ENCODE measurements at places on chromosomes 11 and 22.

GRCh38 chr11:35076201-35077100 is 62.5 kb upstream of the CD44 start:
- no peak for DNase-seq

DNA sequence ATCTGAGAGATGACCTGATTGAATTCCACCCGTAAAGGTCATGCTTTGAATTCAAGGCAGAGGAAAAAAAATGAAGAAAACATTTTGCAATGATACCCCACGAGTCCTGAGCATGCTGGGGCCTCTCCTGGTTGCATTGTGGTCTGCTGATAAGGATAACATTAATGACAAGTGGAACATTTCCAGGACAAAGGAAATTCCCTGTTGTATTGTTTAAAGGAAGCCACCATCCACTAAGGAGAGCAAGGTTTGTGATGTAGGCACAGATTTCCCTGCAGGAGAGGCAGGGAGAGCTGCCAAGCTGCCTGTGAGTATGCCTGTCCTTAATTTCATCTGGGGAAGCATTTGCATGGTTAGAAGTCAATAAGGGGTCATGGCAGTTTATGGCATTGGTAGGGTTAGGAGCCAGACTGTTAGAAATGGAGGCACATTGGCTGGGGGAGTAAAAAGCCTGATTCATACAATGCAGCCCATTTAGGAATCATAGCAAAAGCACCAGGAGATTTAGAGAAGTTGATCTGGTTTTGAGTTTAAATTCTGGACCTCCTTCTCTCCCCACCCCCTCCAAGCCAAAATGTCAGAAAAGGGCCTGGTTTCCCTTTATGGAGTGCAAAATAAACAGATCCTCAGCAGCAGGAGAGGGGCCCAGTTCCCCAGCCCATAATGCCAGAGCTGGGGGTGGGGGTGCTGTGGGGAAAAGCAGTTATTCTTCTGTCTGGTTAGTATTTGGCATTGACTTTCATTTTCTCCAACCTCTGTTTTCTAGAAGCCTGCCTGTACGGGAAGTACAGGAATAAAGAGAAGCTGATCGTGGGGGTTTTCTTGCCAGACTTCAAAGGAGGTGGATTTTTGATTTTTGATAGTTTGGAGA is 22.1 kb downstream of the FLI1 start:
- DNase-seq: no peak

DNA sequence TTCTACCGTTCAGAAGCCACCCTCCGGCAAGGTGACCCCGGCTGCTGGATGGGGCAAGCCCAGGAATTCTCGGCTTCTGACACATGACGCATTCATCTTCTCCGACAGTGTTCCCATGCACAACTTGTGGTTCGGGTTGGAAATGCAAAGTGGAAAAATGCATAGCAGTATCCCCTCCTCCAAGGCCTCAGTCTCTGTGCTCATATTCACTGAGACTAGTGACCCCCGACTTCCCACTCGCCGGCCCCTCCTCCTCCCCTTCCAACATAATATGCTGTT is 70.0 kb upstream of the NTM start:
- DNase-seq: no peak

DNA sequence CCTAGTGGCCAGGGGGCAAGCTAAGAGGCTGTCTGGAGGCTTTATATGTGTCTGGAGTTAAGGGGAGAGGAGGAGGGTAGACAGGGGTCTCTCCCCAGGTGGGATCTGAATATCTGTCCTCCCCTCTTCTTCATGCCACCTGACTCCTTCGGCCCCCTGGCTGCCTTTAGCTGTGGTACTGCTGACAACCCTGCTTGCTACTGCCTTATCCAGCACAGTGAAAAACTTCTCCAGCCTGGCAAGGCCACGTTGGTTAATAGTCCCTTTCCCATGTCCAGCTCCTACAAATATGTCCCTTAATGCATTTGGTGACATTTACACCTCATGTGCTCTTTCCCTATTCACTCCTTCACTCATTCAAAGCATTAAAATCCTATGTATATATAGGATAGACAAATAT is 42.4 kb upstream of the NNMT start:
- DNase-seq: no peak

- DNase-seq: no peak
These were observed 953.2 kb downstream of the OPCML start for GRCh38 chr11:132579136-132579535.

DNA sequence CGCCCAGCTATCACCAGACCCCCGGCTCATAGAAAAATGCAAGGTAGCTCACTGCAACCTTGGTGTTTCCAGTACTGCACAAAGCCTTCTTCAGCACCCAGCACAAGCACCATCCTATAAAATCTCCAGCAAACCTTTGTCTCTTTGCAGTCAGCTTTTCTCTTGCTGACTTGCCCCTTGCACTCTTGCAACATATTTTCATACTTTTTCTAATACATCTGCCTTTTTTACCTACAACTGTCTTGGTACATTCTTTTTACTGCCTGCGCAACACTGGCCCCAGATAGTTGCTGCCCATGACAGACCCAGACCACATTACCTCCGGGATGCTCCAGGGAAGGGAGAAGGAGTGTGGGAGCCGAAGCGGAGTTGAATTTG is 142.4 kb downstream of the MPPED1 start:
- DNase-seq: no peak

GRCh38 chr11:21556926-21557325 is 636.0 kb upstream of the ANO5 start:
- DNase-seq: no peak

DNA sequence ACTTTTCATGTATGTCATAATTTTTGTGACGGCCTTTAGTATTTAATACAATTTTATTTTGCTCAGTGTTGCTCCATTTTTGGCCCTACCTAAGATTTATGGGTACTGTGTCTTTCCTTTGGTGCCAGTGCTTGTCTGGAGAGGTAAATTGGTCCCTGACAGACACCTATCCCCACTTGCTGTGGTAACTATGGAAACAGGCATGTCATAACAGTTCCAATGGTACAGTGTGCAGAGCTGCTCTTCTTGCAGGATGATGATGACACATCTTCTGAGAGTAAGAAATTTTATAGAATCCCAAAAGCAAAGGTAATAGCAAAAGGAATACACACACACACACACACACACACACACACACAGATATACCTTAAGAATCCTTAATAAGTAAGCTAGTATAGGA is 118.5 kb downstream of the ELP4 start:
- DNase-seq: no peak

DNA sequence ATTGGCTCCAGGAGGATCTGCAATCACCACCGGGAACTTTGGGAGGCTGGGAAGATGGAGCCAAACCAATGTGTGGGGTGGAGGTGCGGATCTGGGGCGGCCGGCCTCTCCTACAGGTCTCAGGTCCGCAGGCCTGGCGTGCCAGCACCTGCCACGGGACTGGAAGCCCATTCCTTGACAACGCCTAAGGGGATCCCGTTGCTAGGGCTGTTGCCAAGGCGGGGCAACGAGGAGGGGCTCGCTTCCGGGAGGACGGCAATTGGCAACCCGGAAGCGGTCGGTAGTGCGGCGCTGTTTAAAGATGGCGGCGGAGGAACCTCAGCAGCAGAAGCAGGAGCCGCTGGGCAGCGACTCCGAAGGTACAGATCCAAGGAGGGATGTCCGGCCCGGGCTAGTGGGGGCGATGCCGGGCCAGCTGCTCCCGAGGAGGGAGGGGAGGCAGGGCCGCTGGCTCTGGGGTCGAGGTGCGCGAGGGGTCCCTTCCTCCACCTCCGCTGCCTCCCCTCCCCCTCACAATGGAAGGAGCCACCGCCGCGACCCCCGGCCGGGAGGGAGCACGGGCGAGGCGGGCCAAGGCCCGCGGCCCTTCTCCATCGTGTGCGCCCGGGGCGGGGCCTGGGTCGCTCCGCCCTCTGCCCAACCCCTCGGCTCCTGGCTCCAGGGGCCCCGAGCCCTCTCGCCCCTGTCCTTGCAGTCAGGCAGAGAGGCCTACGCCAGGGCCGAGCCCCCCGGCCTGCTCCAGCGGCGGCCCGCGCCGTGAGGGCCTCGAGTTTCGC is at the start of gene OTUB1:
OTUB1 (plus strand) TSS at position 283 of the 776 bp plus-strand sequence; CDS start at position 302, 19 bp downstream.
- DNase-seq: peak; percentile 69

DNA sequence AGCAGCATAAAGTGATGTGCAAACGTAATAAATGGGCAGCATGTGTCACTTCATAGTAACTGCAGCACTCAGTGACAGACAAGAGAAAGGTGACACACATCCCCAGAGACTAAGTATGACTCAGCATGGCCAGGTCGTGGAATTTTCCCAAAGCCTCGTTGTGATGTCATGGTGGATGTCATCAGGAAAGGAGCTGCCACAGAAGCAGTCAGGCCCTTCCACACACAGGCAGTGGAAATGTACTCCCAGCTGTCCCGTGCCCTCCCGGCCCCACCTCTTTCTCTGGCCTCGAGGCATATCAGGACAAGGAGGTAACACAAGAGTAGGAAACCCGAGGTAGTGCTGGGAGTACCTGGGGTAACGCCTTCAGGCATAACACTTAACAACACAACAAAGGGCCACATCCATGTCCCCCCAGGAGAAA is 8.1 kb downstream of the PC start:
- DNase-seq: no peak

DNA sequence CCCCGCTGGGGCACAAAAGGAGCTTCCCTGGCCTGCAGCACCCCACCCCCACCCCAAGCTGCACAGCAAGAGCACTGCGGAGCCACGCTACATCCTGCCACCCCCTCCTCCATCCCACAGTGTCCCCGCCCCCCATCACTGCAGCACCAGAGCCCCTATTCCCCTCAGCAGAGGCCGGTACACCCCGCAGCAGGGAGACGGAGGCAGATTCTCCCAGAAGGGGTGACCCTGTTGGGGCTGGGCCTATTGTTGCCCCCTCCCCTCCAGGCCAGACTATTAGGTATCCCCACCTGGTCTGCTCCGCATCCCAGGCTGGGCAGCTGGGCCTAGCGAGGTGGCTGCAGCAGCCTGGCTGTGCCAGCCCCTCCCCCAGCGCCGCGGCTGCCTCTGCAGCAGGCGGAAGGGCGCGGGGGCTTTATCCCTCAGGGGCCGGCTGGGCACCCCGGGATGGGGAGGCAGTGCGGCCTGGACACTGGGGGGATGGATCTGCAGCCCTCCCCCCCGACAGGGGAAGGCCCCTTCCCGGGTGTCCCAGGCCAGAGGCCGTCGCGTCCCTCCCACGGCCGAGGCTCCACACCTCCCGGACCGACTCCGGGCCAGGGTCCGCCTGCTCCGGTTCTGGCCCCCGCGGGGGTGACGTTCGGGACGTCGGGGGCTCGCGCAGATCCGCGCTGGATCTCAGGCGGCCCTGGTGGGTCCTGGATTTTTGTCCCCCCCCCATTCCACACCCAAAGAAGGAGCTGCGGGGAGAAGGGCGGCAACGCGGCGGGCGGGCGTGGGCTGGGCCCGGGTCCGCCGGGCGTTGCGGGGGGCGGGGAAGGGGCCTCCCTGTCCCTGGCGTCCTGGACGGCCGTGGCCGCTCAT is 943 bp downstream of the DUSP8 start:
- no peak for DNase-seq

DNA sequence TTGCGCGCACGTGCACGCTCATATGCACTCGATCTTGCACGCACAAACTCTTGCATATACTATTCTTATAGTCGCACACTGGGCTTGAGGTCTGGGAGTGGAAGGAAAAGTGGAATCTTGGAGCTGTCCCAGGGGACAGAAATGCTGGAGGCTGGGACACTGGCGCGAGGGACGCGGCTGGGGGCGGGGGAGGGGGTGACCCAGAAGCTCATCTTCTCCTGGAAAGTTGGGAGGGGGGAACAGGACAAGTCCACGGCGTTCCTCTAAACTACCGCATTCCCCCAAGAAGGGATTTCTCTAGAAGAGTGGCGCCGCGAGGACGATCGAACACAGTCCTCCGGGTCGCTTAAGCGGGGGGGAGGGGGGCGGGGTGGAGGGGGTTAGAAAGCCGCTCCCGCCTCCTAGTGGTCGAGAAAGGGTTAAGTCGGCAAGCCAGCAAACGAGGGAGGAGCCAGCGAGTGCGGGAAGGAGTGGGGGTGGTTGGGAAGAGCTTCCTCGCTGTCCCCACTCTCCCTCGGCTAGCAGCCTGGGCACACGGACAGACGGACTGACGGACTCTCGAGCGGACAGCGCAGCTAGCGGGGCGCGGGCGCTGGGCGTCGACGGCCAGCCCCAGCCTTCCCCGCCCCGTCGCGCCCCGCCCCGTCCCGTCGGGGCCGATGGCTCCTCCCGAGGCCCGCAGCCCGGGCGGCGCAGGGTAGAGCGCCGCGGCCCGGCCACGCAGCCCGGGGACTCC is at the start of gene RTN4RL2:
RTN4RL2 (plus strand) TSS at position 507 of the 736 bp plus-strand sequence. CDS start 338 bp downstream, outside the sequence.
- DNase-seq: no peak

DNA sequence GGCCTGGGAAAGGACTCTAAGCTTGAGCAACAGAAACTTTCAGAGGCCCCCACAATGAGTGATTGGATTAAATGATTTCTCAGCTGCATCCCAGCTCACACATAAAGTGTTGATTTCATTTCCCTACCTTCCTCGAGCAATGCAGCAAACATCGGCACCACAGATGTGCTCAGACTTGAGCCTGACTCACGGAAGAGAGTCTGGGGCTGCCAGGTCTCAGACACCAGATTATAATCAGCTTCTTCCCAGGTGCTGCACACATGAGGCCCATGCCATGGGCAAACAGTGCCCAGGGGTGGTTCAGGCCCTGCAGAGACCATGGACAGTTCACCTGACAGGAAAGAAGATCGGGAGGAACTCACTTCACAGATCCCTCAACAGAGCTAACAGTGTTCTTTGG is 226.6 kb upstream of the TENM4 start:
- no peak for DNase-seq

- DNase-seq: no peak
These were observed 21.8 kb downstream of the NF2 start for GRCh38 chr22:29625090-29625825.

DNA sequence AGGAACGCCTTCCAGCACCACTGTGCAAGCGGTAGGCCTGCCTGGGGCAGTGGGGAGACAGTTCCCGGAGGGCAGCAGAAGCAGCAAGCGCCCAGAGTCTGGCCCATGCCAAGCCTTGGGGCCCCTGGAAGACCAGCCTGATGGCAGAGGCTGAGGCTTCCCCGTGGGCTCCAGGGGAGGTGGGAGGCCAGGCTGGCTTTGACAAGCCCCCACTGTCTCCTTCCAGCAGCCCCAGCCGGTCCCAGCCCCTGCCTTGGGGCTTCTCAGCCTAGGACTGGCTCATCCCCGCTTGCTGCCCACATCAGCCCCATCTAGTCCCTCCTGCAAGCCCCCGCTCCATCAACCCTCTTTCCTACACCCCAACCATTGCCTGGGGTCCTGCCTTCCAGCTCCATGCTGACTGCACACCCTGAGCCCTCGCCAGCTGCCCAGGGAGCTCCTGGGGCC is 46.7 kb downstream of the IGF2 start:
- DNase-seq: no peak

DNA sequence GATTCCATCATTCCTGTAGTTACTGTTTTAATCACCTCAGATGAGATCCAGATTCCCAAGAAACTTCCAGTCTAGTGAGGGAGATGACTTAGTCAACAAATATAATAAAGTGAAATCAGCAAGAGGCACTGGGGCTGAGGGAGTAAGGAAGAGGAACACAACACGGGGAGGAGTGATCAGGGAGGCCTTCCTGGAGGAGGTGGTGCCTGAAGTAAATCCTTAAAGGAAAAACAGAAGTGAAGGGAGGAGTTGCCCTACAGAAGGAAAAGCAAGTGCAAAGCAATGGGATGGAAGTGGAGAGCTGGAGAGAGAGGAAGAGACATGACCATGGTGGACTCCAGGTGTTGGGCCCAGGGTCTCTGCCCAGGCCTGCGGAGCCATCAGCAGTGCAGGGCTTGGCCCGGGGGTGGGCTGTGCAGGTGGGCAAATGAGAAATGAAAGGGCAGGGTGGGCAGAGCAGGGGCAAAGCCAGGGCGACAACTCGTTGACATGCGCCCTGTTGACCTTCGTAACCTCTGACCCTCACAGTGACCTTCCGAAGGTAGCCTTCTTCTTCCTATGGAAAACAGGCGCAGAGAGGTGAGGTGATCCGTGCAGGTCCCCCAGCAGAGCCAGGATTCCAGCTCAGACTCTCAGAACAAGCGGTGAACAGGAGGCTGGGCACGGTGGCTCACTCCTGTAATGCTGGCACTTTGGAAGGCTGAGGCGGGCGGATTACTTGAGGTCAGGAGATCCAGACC is 12.1 kb upstream of the PPARA start:
- DNase-seq: no peak

Data from amygdala (tissue), 56 donors.